ENCODE measurements at places on chromosomes 2 and 18.

GRCh38 chr2:10629819-10630532 lies 59.8 kb downstream of the NOL10 start:
- DNase-seq = no peak

DNA sequence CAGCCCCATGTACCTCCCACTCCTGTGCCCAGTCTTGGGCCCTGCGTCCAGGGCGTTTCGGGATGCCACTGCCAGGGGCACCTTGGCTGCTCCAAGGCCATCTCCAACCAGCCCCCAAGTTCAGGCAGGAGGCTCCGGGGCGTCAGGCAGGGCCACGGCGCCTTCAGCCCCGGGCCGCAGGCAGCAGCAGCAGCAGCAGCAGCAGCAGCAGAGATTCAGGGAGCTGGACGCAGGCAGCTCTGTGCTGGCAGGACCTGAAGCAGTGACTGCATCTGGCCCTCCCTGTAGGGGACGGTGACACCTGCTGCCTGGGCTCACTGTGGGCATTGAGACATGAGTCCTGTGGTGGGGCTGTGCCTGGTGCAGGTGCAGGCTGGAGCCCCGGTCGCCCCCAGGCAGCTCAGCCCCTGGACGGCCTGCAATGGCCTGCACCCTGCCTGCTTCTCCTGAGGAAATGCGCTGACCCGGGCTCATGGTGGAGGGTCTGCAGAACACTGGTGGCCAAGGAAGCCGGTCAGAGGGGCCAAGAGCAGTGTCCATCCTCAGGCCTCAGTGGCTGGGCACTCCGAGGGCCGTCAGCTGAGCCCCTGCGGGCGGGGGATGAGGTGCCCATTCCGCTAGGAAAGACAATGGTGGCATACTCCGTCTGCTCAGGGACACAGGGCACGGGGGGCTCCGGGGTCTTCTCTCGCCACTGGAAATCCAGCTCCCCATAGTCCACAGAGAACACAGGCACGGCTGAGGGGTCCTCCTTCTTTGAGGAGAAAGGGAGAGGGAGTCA lies 8.0 kb downstream of the PDCD1 start:
- no peak for DNase-seq

DNA sequence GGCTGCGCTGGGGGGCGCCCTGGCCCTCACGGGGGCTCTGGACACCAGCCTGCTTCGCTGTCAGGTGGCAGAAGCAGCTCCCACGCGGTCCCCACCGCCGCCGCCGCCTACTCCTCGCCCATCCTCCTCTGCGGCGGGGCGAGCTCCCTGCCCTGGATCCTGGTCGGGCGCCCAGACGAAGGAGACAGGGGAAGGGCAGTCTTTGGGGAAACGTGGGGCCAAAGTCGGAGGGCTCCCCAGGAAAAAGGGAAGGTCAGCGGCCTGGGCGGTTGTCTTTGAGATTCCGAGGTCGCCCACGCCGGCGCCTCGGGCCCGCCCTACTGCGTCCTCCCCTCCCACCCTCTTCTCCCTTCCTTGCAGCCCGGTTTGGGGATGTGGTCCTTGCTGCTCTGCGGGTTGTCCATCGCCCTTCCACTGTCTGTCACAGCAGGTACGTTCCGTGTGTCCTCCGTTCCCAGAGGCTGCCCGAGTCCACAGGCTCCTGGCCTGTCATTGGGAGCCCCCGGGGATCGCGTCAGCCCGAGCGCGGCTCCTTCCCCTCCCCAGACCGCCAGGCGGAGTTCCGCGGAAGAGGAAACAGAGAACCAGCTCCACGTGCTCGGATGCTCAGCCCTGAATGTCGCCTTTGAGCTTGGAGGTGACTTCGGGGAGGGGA lies 800 bp downstream of the IL1RL2 start:
- no peak for DNase-seq

GRCh38 chr18:63137999-63138435 lies 181.6 kb downstream of the BCL2 start:
- DNase-seq = no peak

DNA sequence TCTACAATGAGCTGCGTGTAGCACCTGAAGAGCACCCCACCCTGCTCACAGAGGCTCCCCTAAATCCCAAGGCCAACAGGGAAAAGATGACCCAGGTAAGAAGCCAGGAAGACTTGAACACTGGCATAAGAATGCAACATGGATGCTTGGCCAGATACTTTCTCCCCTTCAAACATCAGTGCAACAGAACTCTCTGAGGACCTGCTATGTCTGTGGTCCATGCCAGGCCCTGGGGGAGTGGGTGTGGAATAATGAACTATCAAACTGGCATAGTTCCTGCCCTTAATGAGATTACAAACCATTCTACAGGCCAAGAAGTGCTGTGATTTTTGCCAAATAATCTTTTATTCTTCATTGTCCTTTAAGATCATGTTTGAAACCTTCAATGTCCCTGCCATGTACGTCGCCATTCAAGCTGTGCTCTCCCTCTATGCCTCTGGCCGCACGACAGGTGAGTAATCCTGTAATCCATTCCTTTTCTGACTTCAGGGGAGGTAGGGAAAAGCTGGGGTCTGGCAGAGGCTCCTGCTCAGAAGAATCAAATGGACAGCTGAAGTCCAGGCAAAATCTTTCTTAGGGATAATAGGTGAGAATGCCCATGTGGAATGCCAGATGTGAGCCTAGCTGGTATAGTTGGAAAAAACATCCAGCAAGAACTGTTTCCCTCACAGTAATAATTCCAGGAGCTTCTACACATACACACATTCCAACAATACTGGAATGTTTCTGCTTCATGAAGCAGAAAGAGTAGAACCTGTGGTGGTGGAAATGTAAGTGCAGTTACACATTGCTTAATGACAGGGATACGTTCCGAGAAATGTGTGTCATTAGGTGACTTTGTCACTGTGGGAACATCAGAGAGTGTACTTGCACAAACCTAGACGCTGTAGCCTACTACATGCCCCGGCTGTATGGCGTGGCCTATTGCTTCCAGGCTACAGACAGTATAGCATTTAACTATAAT lies 16.2 kb downstream of the ACTG2 start:
- no peak for DNase-seq

Data from astrocyte of the cerebellum (primary cell).